Progenitor cell of endocrine pancreas (in vitro differentiated cells): ENCODE measurements at places on chromosomes 12 and 14.

DNA sequence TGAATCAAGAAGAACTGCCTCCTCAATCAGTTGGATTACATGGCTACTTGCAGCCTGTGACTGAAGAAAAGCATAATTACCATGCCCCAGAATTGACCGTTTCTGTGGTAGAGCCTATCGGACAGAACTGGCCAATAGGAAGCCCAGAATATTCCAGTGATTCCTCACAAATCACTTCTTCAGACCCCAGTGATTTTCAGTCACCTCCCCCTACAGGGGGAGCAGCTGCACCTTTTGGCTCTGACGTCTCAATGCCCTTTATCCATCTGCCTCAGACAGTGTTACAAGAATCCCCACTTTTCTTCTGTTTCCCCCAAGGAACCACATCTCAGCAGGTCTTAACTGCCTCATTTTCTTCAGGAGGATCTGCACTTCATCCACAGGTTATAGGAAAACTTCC, 80.8 kb downstream of the RAD52 start:
- no peak for DNase-seq

DNA sequence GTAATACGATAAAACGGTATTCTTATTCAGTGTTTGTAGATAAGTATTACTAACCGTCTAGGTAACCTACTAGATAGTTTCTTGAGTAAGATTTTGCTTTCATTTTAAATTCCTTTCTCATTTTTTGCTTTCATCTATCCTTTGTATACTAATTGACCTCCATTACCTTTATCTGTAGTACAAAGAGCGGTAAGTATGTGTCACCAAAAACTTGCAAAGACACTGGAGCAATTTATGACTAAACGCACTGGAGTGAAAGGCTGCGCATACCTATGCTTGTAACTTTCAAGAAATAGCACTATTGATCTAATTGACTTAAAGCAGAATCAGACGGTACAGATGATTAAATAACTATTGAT, 1.7 kb downstream of the ARHGAP5 start:
- no peak for DNase-seq

DNA sequence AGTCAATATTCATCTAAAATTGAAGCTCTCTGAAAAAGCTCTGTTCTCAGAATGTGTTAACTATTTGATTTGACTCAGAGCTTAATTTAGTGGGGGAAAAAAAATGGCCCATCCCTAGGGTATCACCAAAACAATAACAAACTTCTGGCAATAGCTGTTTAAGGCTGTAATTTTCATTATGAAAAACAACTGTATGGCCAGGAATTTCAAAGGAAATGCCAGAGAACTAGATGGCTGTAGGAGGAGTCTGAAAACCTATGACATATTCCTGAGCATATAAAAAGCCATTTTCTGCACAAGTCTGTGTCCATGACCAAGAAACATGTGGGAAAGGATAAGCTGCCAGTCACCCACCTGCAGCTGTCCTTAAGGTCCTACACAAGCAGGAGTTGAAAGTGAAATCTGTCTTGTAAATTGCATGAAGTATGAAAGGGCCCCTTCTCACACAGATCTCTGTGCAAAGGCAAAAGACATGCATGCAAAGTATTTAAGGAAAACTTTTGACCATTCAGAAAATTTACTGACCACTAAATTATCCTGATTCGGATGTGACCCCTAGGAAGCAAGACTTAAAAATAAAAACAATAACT, 299.1 kb downstream of the BTG1 start:
- DNase-seq, result no peak

DNA sequence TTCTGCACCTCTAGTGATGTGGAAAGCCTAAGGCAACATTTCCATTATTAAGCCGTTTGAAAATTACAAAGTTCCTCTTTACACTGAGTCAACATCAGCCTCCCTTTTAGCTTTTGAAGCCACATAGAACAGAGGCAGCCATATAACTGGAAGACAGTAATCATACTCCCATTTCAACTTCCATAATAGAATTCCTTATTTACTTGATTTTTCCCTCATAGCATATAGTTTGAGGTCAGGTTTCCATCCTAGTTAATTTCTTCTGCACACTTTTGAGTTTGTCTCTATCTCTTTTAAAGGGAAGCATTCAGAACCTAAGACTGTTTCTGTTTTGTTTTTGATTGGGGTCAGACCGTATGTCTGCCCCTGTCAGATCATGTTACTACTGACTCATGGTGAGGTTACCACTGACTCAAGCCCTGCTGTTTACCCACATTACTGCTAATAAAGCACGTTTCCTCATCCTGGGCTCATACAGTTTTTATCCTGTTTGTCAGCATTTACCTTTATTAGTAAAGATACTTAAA, 161.0 kb downstream of the SLC38A4 start:
- DNase-seq, result no peak

GRCh38 chr14:50352584-50352983, 40.5 kb downstream of the DMAC2L start:
- DNase-seq, result no peak
